ENCODE measurements at places on chromosomes 4 and X. TPM values are rescaled to one million over a fixed set of nuclear protein-coding genes. Genes with fewer than 3 reads are reported as not detected.

PPP1R2C gene
- not detected for total RNA-seq

CYTL1 gene
- total RNA-seq: 11.0 TPM

GRCh38 chr4:139715746-139716391, 50.2 kb downstream of the MGST2 start:
- no peaks in the 10 kb centered on the region for H3K4me1 ChIP-seq
- H3K27me3 ChIP-seq: no peaks in the 10 kb centered on the region
- H3K4me3 ChIP-seq: no peak overlapping the region
- DNase-seq: no peak
- H3K36me3 ChIP-seq: peaks cover 16% of the 10 kb centered on the region

GRCh38 chr4:16417198-16417597, 190.9 kb upstream of the TAPT1 start:
- no peak for DNase-seq
- H3K27me3 ChIP-seq: no peaks in the 10 kb centered on the region
- no peak overlapping the region for H3K4me3 ChIP-seq
- H3K27ac ChIP-seq: no peak overlapping the region
- no peaks in the 10 kb centered on the region for H3K36me3 ChIP-seq

DNA sequence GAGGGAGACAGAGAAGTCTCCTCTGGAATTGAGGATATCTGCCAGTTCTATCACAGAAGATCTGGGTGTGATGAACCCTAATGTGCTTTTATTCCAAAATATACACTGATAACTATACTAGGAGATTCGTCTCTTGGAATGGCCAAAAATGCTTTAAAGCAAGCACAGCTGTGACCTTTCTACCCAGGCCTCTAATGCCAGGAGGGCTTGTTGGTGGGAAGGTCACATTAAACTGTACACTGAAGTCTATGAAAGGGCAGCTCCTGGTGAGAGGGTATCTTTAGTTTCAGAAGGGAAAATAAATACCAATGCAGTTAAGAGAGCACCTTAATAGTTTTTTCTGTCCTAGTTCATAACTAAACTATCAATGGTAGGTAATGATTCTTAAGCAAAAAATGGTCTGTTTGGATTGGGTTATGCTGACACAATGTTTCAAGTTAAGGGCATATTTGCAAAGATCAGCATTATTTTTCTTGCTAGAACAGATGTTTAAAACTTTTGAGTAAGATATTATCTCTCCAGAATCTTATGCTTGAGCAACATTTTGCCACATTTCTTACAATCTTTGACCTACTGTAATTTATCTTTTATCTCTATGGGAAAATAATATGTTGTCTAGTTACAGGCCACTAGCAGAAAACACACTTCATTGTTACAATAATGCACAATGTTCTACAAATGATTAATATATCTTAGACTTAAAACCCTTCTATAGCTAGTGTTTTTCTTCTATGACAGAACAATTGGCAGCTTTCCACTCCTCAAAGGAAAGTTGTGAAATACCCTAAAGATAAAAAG, 59.6 kb downstream of the SEC24D start:
- H3K27me3 ChIP-seq: no peaks in the 10 kb centered on the region
- H3K27ac ChIP-seq: no peak overlapping the region
- peaks cover 6% of the 10 kb centered on the region for H3K4me1 ChIP-seq
- no peak overlapping the region for H3K4me3 ChIP-seq
- H3K36me3 ChIP-seq: no peaks in the 10 kb centered on the region

DNA sequence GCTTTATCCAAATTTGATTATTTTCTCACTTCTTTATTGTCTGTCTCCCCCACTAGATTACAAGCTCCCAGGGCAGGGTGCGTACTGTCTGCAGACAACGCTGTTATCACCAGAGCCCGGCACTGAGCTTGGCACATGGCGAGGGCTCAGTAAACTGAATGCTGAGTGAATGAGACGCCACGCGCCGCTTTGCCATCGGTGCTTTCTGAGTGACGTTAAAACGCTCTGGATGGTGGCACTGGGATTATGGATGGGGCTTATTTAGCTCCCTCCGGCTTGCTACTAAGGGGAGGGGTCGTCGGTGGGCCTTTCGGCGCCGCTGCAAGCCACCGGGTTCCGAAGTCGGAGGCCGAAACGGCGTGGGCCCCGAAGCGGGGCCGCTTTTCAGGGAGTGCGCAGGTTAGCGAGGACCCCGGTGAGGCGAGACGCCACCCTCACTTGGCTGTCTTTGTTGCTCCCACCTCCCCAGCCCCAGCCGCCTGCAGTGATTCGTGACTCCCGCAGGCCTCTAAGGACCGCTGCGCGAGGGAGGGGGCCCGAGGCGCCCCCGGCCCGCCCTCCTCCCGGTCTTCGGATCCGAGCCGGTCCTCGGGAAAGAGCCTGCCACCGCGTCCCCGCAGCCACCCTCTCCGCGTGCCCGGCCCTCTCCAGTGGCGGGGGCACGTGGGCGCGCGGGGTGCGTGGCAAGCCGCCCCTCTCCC, 569 bp upstream of the FHL1 start:
- no peaks in the 10 kb centered on the region for H3K36me3 ChIP-seq
- H3K27me3 ChIP-seq: peaks cover 27% of the 10 kb centered on the region
- peaks cover 3% of the 10 kb centered on the region for H3K4me1 ChIP-seq
- peak overlapping the region; percentile 15 for H3K27ac ChIP-seq
- peak overlapping the region; percentile 54 for H3K4me3 ChIP-seq

DNA sequence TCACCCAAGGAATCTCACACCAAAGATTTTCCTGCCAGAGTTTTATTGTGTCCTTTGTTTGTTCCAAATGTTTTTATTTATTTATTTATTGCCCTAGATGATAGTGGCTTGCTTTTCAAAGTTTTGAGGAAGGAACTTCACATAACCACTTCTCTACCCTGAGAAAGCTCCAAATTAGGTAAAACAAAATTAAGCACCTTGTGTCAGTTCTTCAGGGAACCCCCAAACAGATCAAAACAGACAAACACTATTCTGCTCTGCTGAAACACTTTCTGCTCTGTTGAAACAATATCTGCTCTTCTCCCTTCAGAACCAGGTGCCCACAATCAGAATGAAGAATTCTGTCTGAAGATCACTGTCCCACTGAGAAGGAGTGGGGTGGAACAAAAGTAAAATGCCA, 16.5 kb upstream of the CYBB start:
- H3K36me3 ChIP-seq: no peaks in the 10 kb centered on the region
- no peak for DNase-seq

DNA sequence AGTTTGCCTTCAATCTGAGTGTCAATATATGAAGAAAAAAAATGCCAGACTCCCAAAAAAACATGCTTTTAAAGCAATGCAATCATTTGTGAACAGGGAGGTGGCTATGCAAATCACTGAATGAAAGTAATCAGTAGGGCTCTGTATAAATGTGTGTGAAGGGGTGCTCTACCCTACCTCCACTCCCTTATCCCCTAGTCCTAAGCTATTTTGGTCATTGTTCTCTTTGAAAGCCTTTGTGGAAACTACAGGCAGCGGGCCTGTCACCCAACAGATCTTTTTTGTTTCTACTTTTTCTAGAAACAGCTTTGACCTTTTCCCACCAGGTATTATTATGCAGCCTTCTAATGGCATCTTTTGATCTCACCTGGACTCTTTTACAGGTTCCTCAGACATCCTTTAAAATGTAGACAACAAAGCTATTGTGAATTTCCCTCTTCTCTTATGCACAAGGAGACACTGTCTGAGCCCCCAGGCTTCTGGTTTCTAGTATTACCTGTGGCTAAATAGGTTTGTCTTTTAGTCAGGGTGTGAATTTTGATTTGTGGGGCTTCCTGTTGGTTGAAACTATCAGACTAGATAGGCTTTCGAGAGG, 9.2 kb downstream of the BOD1L1 start:
- no peak overlapping the region for H3K4me3 ChIP-seq
- H3K27me3 ChIP-seq: no peaks in the 10 kb centered on the region
- no peaks in the 10 kb centered on the region for H3K4me1 ChIP-seq

DNA sequence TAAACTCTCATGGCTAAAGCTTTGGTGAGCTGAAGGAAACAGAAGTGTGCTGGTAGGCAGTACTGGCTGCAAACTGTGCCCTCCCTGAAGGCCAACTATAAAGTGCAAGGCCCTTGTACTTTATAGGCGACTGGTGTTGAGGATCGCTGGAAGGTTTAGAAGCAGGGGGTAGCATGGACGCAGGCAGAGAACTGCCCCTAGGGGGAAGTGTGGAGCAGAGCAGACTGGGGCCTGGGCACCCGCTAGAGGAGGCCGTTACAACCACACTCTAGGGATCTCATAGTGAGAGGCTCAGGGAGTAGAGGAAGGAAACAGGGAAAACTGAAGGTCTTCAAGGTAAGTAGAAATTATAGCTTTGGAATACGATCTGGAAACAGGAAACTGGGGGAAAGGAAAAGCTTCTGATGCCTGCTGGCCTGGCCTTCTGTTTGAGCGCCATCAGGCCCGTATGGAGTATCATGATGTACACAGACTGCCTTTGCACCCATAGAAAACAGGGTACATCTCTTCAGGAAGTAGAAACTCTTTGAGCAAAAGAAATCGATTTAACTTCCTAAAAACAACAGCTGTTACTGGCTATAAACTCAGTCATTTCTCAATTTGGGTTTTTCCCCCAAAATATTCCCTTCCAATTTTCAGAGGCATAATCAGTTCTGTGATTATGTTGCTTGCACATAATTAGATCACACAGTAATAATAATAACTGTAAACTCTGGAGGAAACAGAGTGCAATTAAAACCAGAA, 23.9 kb upstream of the TMSB4X start:
- H3K36me3 ChIP-seq: no peaks in the 10 kb centered on the region
- H3K4me3 ChIP-seq: no peak overlapping the region
- DNase-seq: peak; percentile 41

DNA sequence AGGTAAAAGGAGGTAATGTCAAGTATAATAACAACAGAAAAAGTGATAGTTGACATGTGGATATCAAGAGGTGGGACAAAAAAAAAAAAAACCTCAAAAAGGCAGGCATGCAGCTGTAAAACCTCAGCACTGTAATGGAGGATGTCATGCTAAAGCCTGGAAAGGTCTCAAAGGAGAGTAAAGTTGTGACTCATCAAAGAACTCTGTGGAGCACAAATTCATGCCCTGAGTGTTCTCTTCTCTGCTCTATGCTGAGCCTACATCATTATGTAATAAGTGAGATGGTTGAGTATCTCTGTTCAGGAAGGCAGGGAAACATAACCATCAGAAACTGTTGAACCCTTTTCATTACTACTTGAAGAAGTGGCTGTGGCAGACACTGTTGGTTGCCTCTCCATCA, 597.8 kb downstream of the BCOR start:
- no peak overlapping the region for H3K27ac ChIP-seq
- DNase-seq: no peak
- H3K36me3 ChIP-seq: no peaks in the 10 kb centered on the region
- peaks cover 4% of the 10 kb centered on the region for H3K4me1 ChIP-seq
- H3K4me3 ChIP-seq: no peak overlapping the region

UCP1 gene
- not detected for total RNA-seq

DNA sequence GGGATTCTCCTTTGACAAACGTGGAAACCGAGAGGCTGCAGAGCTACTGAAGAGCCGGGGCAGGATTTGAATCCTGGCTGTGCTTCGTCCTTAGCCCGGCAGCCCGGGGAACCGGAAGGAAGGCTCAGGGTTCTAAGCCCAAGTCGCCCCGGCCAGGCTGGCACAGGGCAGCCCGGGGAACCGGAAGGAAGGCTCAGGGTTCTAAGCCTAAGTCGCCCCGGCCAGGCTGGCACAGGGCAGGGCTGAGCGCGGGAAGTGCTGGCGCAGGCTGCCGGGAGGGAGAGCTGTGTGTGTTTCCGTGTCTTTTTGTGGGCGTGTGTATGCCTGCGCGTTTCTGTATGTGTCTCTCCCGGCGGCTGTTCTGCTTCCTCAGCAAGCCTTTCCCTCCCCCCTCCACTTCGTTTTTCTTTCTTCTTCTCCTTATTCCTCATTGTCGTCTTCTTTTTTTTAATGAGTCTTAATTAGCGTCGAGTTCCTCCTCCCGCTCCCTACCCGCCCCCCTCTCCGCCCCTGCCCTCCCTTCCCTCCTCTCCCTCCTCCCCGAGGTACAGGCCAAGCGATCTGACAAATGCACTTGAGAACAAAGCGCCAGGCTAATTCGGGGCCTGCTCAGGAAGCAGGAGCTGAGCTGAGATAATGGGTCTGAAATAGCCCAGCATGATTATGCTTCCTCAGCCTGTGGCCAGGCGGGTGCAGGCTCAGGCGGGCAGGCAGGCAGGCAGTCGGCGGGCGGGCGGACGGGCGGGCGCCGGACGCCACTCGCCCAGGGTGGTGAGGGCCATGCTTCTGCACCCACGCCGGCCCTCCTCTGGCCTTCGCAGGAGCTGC, 65.9 kb downstream of the EFNB1 start:
- peak overlapping the region; percentile 1 for H3K4me3 ChIP-seq
- peak; percentile 83 for DNase-seq
- peak overlapping the region; percentile 79 for H3K27ac ChIP-seq
- H3K4me1 ChIP-seq: peaks cover 64% of the 10 kb centered on the region
- no peaks in the 10 kb centered on the region for H3K36me3 ChIP-seq

DNA sequence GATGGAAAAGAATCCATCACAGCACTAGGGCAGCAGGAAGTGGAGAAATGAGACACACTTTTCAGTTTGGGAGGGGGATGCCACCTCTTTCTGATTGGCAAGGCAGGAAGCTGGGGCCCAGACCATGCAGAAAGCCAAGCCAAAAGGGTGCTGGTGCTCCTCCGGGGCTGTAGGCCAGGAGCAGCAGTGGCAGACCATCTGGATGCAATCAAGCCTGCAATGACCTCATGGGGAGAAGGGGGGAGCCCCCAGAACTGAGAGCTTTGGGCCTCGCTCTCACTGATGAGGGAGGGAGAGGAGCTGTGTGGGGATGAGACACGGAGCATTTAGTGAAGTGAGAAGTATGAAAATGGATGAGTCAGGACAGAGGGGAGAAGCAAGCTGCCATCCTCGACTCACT, 141.3 kb upstream of the NALF2 start:
- no peaks in the 10 kb centered on the region for H3K36me3 ChIP-seq
- DNase-seq: peak; percentile 73

- DNase-seq: no peak
- peaks cover 2% of the 10 kb centered on the region for H3K36me3 ChIP-seq
- no peak overlapping the region for H3K4me3 ChIP-seq
- no peaks in the 10 kb centered on the region for H3K27me3 ChIP-seq
- no peak overlapping the region for H3K27ac ChIP-seq
Measured at GRCh38 chr4:152342293-152342692, 193.6 kb downstream of the FBXW7 start.

DNA sequence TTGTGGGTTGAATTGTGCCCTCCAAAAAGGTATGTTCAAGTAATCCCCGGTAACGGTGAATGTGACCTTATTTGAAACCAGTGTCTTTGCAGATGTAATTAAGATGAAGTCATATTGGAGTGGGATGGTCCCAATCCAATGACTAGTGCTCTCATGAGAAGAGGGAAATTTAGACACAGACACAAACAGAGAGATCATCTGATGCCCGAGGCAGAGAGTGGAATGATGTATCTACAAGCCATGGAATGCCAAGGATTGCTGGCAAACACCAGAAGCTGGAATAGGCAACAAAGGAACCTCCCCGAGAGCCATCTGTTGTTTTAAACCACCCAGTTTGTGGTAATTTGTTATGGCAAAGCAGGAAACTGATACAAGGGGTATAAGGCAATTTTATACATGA, 35.1 kb downstream of the RPS6KA3 start:
- no peak overlapping the region for H3K4me3 ChIP-seq
- peaks cover 10% of the 10 kb centered on the region for H3K27me3 ChIP-seq
- no peak overlapping the region for H3K27ac ChIP-seq
- no peaks in the 10 kb centered on the region for H3K36me3 ChIP-seq

PDGFC gene
- total RNA-seq: 34.6 TPM

PNMA6F gene
- total RNA-seq: not detected

PCDH7 gene
- total RNA-seq: 50.5 TPM

- no peaks in the 10 kb centered on the region for H3K36me3 ChIP-seq
- H3K4me1 ChIP-seq: no peaks in the 10 kb centered on the region
- H3K27me3 ChIP-seq: no peaks in the 10 kb centered on the region
- H3K4me3 ChIP-seq: no peak overlapping the region
- no peak overlapping the region for H3K27ac ChIP-seq
- no peak for DNase-seq
Measured at GRCh38 chr4:103400405-103400804, 202.3 kb upstream of the CENPE start.
